ENCODE measurements at places on chromosomes 11 and 22.

DNA sequence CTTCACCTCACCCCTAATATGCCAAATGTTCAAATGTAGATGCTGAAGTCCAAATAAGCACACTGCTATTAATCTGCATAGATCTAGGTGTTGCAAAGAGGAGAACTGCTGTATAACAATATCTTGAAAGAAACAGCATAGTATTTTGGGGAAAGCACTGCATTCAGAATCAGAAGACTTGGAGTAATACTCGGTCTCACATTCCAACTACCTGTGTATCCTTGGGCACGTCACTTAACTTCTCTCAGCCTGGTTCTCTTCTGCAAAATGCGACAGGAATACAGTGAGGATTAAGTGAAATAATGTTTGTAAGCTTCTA lies 332 bp upstream of the HMGXB4 start:
- no peak for DNase-seq

GRCh38 chr11:58844361-58845005 lies at the start of gene GLYATL2:
TSS of gene GLYATL2 (minus strand) at chr11:58844704. CDS start at chr11:58839612, 5,092 bp downstream.
- DNase-seq: no peak

- DNase-seq: no peak
These were observed 37.4 kb upstream of the TOLLIP start for GRCh38 chr11:1346669-1347390.

- DNase-seq: peak; percentile 61
These were observed 639 bp downstream of the CRY2 start for GRCh38 chr11:45847911-45848316.

- DNase-seq: no peak
These were observed 51.7 kb upstream of the RCN1 start for GRCh38 chr11:32039149-32039548.

- DNase-seq: no peak
These were observed 186.8 kb downstream of the ETS1 start for GRCh38 chr11:128400382-128401203.

DNA sequence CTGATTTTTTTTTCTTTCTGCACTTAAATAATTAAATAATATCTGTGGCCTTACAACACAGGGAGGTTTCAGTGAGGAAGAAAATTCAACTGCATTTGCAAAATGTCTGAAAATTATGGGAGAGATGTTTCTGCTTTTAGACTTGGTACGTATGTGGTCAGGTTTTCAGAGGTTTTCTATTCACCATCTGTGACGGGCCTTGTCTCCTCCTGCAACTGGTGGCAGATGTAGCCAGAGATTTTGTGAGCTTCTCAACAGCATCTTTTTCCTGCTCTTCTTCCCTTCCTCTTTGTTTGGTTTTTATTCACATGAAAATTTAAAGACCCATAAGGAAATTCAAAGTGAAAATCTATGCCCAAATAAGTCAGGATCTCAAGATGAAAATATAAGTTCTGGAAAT lies 38.3 kb downstream of the ZBTB16 start:
- DNase-seq: no peak

- no peak for DNase-seq
These were observed 15.8 kb downstream of the CCDC134 start for GRCh38 chr22:41816241-41816640.

DNA sequence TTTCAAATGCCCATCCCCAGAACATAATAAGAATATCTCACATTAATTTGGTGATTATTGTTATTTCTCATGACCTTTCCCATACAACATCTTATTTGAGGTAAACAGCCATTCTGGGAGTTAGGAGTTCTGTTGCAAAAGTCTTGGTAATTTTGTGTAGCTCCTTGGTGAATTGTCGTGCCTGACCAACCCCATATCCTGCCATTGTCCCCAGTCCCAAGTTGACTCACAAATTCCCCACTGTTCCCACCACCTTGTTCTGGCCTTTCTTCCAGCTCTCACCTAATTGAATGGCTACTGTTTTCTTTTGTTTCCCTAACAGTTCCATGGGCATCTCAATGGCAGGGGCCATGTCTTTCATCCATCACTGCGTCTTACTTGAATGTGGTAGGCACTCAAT lies 8.0 kb downstream of the MTNR1B start:
- DNase-seq: no peak

DNA sequence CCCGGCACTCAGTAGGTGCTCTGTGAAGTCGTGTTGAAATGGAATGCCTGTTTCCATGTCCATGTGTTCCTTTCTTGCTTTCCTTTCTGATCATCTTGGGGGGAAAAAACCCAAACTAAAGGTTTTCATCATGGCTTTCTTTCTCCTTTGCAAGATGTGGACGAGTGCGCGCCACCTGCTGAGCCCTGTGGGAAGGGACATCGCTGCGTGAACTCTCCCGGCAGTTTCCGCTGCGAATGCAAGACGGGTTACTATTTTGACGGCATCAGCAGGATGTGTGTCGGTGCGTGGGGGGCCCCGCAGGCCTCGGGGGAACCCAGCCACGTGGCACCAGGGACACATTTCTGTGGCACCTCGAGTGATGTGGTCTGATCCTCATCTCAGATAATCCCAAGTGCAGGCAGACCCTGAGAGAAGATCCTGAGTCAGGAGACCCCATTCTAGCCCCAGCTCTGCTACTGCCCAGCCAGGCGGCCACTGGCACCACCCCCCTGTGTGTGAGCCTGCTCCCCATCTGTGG lies 39.4 kb downstream of the FBLN1 start:
- DNase-seq: no peak

DNA sequence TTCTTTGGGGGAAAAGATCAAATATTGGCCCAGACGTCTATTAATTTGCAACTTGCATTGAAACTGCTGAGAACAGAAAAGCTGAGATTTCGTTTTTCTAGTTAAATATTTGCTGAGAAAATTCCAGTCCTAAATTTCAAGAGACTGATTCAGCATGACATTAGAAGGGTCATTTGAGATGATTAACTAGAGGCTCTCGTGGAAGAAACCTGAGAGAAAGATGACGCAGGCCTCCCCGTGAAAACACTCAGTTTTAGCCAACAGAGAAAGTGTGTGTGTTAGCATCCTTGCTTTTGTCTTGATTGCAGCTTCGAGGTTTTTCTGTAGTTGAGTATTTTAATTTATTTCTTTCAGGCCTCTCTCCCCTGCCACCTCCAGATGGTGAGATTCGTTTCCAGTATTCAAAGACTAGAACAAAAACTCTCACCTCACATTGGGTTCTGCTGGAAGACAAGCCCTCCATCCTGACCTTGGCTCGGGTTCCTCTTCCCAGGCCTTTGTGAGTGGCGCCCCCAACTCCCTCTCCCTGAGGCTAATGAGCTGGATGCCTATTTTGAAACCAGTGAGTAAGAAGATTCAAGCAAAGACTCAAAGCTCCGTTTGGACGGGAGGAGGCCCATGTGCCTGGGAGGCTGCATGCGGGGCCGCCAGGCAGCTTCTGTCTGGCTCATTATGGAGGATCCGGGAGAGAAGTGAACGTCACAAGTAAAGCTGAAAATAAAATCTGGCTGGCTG lies 52.4 kb downstream of the CELSR1 start:
- DNase-seq: no peak

- no peak for DNase-seq
These were observed 55.9 kb upstream of the FGF3 start for GRCh38 chr11:69874984-69875624.

DNA sequence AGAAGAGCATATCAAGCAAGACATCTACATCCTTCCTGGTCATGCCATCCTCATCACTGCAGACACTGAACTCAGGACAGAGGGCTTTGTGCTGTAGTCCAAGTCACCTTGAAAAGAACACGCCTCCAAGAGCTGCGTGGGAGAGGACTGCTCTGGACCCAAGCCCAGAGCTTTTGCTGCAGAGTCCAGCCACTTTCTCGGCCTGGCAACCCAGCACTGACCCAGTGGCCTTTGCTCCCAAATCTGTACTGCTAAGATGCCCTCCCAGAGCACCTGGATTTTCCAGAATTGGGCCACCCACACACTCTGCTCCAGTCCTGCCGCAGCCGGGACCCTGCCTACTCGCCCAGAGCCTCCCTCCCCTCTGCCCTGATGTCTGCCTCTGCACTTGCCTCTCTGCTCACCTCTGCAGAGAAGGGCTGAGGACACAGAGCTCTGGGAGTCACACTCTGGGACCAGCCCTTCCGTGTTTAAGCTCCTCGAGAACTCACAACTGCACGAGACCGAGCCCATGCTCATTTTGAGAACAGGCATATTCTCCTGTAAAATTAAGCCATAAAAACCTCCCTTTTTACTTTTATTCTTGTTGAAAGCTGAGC lies 83.8 kb upstream of the CSNK2A3 start:
- no peak for DNase-seq

DNA sequence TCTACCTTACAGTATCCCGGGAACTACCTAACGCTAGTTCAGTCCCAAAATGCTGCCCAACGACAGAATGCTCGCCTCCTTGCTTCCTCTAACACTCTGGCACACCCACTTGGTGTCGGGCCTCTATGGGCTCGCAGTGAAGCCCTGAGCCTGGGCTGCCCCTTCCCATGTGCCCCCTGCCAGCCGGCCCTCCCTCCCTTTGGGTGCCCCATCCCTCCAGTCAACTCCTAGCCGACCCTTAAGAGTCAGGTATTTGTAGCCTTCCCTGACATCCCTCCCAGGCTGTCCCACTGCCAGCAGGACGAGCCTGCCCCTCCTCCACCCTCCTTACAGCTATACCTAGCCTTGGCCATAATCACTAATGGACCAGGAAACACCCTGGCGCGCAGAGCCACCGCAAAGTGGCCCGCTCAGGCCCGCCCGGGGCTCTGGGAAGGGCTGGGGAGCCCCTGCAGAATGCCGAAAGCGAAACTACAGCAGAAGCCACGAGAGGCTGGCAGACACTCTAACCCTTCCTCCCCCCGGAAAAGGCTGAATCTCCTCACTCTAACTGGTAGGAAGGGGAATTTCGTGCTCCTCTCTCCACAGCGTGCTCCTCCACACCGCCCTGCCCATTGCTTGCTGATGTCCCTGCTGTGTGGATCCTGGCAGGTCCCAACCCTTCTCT lies 8.2 kb downstream of the CBX7 start:
- no peak for DNase-seq

DNA sequence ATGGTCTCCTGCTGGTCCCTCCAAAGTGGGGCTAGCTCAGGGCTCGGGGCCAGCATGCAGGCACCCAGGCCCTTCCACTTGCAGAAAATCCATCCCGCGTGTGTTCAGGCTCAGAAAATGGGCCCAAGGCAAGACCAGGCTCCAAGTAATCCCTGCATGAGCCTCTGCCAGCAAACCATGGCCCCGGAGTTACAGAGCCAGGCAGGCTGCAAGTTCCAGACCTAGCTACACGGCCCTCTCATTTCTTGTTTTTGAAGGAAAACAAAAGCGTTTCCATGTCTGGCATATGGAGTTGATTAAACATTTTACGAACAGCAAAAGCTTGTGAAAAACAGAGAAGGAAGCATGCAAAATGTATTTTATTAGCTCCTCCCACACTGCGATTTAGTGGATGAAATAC lies 29.7 kb downstream of the KIAA0930 start:
- DNase-seq: no peak
